ENCODE measurements at places on chromosomes 16 and 17.

- no peak for DNase-seq
These were observed 8.5 kb downstream of the TBKBP1 start for GRCh38 chr17:47702391-47702995.

DNA sequence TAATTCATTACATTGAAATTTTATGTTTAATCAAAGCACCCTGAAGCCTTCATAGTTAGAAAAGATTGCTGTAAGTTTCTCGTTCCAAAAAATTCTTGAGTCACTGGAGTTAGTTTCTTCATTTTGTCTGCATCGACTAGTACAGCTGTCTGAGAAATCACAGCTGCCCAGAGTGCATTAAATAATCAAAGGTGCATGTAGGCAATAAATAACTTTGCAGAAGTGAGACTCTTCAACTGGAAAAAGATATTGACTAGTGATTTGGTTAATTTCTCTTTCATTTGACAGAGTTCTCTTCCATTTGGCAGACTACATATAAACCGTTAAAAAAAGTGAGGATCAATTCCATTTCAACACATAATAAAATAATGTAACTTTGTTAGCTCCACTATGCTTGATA is 234.0 kb downstream of the CNTNAP4 start:
- DNase-seq = no peak

- DNase-seq = no peak
These were observed 12.6 kb upstream of the PRKAR1A start for GRCh38 chr17:68499587-68499986.

GRCh38 chr16:52773026-52773425 is 226.1 kb upstream of the TOX3 start:
- no peak for DNase-seq

Measured in fibroblast of skin of left biceps (primary cell).